Motor neuron (in vitro differentiated cells): ENCODE measurements at places on chromosomes 7 and 10. TPM values are rescaled to one million over a fixed set of nuclear protein-coding genes. Genes with fewer than 3 reads are reported as not detected.

DNA sequence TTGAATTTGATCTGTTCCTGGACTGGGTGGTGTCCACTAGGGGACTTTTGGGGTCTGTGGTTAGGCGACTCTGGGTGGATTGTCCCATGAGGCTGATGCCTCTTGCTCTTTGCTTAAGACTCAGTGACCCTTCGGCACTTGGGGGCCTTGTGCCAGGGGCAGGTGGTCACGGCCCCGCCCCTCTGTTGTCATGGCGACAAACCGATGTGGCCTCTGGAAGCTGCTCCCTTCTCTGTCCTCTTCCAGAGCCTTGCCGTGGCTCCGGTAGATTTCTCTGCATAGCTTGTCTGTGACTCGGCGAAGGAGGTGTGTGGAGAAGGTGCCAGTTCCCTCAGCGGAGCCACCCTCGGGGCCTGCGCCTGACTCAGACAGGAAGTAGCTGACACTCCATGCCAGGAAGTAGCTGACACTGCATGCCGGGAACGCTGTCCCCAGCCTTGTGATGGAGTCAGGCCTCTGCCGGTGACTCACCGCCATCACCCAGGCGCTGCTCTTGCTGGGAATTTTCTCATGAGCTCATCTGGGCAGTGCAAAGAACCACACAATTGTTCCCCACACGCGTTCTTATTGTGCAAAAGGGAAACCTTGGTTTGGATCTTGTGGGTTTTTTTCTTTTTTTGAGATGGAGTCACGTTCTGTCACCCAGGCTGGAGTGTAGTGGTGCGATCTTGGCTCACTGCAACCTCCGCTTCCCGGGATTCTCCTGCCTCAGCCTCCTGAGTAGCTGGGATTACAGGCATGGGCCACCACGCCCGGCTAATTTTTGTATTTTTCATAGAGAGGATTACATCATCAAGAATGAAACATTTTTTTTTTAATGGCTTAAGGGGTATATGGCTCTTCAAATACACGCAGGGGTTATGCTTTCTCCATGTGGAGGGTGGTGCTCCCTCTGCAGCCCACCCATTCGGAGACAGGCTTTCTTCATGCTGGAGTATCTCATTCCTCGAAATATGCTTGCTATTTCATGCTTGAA, 72.6 kb downstream of the PFKFB3 start:
- ATAC-seq, result peak; percentile 94

PRSS2 gene
- not detected in 2 replicates for total RNA-seq

GRCh38 chr10:26464632-26465280, 26.6 kb downstream of the APBB1IP start:
- no peak for ATAC-seq

GRCh38 chr7:42687211-42688055, 224.4 kb downstream of the C7orf25 start:
- ATAC-seq, result peak; percentile 24

GRCh38 chr10:84340187-84340586, 11.8 kb downstream of the CCSER2 start:
- ATAC-seq, result no peak

- ATAC-seq, result no peak
Observed at GRCh38 chr7:121271098-121271497, 57.7 kb upstream of the WNT16 start.

DNA sequence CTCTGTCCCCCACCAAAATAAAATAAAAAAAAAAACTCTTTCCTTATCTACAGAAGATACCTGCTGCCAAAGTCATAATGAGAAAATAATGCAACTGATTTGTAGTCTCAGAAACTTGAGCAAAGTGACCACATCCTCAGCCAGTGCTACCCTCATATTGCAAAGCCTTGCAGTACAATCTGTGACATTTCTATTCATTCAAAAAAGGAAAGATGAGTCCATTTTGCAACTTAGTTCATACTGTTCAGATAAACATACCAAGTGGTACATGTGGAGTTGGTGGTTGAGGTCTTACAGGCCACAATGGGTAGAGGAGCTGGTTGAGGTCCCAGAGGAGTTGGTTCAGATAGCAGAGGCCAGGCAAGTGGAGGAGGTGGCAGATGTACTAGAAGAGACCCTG, 6.5 kb upstream of the EIF5AL1 start:
- ATAC-seq, result no peak

GRCh38 chr7:2527505-2528467, 8.2 kb downstream of the LFNG start:
- peak; percentile 41 for ATAC-seq

CYP2C18 gene
- 0.15 TPM in 1 of 2 replicates, not detected in the other for total RNA-seq

DNA sequence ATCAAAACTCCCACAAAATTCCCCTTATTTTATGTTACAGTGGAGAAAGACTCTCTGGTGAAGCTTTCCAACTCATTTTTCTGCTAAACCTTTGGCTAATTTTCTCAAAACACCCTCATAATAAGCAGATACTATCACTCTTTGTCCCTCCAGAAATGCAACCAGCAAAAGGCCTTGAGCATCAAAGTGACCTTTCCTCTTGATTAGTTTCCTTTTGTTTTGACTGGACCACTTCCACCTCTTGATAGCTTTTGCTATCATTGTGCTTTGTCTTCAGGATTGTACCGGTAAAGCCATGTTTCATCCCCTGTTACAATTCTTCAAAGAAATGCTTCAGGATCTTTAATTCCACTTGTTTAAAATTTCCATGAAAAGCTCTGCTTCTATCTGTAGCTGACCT, 115.1 kb upstream of the SLC13A1 start:
- ATAC-seq, result no peak

DNA sequence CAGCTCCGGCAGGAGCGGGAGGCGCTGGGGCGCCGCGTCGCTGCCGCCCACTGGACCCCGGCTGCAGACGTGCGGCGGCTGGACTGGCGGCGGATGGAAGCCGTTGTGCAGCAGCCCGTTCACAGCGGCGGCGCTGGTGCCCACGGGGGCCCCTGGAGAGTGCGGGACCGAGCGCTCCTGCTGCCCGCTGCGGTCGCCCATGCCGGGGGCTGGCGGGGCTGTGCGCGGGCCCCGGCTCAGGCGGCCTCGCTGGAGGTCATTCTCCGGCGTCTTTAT, 413 bp downstream of the PANK1 start:
- ATAC-seq, result peak; percentile 58

CPSF4 gene
- total RNA-seq, result 34.0 and 37.4 TPM in 2 replicates

- no peak for ATAC-seq
Observed at GRCh38 chr7:85405016-85405902, 218.4 kb upstream of the SEMA3D start.

GRCh38 chr7:85781606-85782005, 594.8 kb upstream of the SEMA3D start:
- ATAC-seq, result no peak

H2BK1 gene
- 0.96 TPM in 1 of 2 replicates, not detected in the other for total RNA-seq
